ENCODE measurements at places on chromosomes 7 and 10.
A peak's percentile ranks its signal among the peaks of the same experiment; 100 is the strongest.

DNA sequence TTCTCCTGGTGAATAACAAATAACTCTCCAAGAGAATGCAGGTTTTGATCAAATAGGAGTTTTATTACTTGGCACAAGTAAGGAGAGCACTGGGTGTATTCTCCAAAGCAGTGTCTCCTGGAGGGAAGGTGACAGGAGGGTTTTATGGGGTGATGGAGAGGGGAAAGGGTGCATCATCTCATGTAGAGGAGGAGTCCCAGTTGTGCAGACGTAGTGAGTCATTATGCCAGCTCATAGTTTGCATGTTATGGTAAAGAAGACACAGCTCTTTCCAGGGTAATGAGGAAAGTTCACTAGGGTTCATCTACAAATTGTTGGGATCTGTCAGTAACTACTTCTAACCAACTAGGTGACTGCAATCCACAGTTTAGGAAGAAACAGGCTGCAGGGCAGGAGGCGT lies 347.9 kb upstream of the MEOX2 start:
- no peak for DNase-seq

GRCh38 chr10:28920091-28920490 lies 242.8 kb downstream of the BAMBI start:
- no peak for DNase-seq

- no peak for DNase-seq
Measured at GRCh38 chr10:86317949-86318725, 48.5 kb downstream of the GRID1 start.

- peak; percentile 25 for DNase-seq
Measured at GRCh38 chr10:113454341-113455061, 98.4 kb upstream of the HABP2 start.

- DNase-seq: no peak
Measured at GRCh38 chr10:34589275-34589674, 225.8 kb downstream of the PARD3 start.

- no peak for DNase-seq
Measured at GRCh38 chr10:102597131-102597991, 46.9 kb upstream of the TRIM8 start.

DNA sequence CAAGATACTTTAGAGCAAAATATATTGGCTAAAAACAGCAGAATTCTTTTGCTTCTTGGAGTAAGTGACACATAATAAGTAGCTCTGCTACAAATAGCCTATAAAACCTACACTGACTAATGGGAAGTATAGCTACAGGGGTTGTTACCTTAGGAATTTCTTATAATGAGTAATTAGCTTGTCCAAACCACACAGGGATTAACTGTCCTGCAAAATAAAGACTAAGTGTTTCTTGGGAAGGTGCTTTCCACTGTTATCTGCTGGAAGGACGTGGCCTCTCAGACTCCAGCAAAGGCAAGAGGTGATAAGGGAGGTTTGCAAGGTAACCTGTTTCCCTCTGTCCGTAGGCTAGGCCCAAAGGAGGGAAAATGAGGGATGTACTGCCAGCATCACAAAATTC lies 302.4 kb downstream of the DOCK4 start:
- no peak for DNase-seq

Measured in stimulated activated naive CD8-positive, alpha-beta T cell treated with anti-CD3 and anti-CD28 coated beads, Interleukin-15, Interleukin-2, amounts not matched to agents 100 U/mL and 50 U/mL, for 24 hours (primary cell).